ENCODE measurements at places on chromosomes 5 and 9.
A peak's percentile ranks its signal among the peaks of the same experiment; 100 is the strongest.

DNA sequence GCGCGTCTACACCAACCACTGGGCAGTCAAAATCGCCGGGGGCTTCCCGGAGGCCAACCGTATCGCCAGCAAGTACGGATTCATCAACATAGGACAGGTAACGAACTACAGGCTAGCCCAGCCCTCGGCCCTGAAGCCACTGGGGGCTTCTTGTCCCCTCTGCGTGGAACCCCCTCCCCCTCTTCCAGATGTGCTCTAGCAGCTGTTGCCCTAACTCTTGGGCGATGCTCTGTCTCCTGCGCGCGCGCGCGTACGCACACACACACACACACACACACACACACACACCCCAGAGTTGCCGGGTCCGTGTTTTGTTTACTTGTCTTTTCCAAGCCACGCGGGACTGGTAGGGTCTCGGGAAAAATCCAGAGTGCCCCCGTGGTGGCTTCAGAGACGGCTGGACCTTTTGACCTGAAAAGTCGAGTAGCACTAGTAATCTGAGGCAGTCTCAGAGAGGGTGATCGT, 836 bp downstream of the PCSK5 start:
- DNase-seq, result peak; percentile 34

- DNase-seq, result no peak
Measured at GRCh38 chr5:79983618-79984017, 7.4 kb downstream of the MTX3 start.

DNA sequence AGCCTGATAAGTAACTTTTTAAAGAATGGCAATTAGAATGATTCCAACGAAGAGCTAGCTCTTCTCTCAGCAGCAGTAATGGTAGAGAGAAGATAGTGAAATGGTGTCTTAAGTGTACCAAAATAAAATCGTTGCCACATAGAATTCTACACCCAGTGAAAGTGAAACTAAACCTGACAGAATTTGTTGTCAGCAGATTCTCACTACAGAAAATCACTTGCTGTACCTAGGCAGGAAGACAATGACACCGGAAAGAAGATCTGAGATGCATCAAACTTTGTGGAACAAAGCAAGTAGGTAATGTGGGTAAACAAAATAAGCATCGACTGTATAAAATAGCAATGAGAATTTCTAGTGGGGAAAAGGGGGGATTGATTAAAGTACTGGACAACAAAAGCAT, 20.7 kb upstream of the EBF1 start:
- DNase-seq, result no peak

DNA sequence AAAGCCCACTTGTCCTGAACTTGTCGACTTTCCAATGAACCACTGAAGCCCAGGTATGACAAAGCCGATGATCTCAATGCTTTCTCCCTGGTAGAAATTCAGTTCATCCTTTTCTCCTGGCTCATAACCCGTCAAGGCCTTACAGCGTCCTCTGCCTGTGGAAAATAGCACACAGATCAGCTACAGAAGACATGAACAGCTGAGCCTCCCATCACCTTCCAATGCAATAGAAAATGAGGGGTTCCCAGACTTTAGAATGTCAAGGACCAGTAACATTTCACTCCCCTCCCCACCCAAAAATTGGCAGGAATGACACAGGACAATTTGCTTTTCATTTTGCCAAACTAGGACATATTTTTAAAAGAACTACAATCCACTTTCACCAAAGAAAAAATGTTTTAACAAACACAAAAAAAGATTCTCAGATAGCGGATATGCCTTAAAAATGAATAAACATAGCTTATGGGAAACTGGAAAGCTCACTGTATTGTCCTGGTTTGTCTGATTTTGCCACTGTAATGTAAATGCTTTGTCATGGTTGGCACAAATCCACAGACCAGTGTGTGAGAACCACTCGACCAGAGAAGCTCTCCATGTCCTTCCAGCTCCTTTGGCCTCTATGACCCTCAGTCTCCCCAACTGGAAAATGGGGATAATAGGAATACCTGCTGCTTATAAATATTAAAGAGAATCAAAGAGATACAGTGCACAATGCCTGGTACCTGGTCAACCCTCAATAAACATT, 24.4 kb downstream of the SH3TC2 start:
- no peak for DNase-seq

DNA sequence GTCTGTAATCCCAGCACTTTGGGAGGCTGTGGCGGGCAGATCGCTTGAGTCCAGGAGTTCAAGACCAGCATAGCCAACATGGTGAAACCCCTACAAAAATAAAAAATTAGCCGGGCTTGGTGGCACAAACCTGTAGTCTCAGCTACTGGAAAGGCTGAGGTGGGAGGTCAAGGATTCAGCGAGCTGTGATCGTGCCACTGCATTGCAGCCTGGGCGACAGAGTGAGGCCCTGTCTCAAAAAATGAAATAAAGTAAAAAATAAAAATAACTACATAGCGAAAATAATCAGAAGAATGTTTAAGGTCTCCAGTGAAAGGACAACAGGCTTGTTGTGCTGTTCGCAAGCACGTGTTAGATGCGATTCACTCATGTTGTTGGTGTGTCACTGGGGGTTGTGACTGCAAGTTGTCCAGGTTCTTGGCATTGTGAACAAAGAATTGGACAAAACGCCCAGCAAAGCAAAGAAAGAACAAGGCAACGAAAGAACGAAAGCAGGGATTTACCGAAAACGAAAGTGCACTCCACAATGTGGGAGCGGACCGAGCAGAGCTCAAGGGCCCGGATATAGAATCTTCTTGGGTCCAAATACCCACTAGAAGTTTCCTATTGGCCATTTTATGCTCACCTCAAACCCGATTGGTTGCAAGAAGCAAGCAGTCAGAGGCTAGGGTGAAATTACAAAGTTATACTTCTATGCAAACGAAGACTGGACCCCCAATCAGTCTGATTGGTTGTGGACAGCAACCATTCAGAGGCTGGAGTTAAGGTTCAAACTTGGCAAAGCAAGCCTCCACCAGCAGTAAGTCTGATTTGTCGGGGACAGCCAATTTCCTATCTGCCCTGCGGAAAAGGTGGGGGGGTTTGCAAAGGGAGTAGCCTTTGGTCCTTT, 844 bp upstream of the MCCC2 start:
- peak; percentile 82 for DNase-seq

GRCh38 chr5:6805841-6806240, 92.6 kb downstream of the TENT4A start:
- DNase-seq, result no peak

- DNase-seq, result no peak
Measured at GRCh38 chr9:117916291-117916690, 212.1 kb downstream of the TLR4 start.

GRCh38 chr5:116492776-116493175, 81.8 kb downstream of the SEMA6A start:
- DNase-seq, result no peak

GRCh38 chr5:121987685-121988073, 25.9 kb downstream of the SRFBP1 start:
- no peak for DNase-seq

DNA sequence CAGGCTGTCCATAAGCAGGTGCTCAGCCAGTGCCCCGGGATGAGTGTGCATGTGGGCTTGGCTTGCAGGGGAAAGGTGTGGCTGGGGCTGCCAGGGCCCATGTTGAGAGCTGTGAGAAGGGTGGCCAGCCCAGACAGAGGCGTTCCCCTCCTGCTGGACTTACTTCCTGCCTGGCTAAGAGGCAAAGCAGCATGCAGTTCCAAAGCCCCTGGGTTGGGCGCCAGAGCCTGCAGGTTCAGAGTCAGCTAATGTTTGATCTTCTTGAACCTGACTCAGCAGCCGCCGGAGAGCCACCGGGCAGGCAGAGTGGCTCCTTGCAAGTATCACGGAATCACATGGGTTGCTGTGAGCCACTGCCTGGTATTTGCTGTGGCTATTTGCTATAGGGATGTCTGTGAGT, 168.4 kb upstream of the MAP1B start:
- DNase-seq, result no peak

- no peak for DNase-seq
Measured at GRCh38 chr9:97510797-97511654, 9.6 kb downstream of the TMOD1 start.

DNA sequence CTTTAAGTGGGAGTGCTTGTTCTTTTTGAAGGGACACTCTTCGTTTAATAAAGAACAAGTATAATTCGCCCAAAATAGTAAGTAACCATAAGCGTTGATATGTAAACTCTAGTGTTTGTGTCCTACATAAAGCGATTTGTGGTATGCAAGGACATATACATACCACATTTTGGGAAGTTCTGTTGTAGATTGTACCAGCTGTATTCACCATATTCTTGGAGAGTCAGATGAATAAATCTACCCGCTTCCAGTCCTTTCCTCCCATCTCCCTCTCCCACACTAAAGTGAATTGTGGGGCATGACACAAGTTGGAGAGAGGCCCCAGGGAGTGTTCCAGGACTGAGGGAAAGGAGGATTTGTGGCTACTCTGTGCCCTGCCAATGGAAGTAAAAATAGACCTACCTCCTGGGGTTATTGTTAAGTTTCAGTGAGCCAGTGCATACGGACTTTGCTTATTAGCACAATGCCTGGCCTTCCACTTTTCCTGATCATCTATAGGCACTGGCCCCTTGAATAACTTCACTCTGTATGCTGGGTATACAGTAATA, 40.6 kb downstream of the ARHGAP26 start:
- DNase-seq, result no peak

GRCh38 chr9:4833781-4834560, 41.2 kb downstream of the RCL1 start:
- peak; percentile 85 for DNase-seq

GRCh38 chr5:116583862-116584222, 9.2 kb upstream of the SEMA6A start:
- DNase-seq, result no peak

DNA sequence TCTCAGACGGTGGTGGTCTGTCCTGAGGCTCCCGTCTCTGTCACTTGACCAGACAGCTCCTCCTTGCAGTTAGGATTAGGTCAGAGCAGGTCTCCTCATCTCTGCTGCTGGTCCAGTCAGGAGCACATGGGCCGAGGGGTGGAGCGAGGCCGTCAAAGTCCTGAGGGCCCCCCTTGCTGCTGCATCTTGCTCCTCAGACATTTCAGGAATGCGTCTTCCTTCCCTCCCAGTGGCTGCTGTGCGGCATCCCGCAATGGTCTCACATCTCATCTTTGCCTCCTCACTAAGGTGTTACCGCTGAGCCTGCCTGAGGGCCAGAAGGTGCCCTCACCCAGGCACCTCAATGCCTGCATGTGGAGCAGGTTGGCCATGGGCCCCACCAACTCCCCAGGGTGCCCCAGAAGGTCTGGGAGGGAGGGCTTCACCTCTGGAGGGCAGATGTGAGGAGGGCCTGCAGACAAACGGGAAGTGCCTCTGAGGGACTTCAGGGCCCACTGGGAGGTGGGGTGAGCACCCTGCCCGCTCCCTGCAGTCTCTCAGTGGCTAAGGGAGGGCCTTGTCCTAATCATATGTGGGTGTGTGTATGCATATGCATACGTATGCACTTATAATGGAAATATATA, 137.7 kb upstream of the LMX1B start:
- DNase-seq, result no peak

DNA sequence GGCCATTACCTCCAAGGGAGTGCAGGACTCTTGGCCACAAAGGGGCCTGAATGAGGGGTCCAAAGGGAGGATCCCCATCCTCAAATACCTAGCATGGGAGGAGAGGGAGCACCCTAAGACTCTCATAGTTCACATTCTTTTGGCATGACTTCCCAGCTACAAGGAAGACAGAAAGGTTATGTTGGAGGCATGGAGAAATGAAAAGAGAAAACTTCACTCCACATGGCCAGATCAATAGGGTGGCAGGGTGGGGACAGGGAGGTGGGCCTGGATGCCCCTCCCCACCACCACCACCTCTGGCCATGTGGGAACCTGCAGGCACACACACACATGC, 97.6 kb downstream of the PAX5 start:
- no peak for DNase-seq

- no peak for DNase-seq
Measured at GRCh38 chr5:160460377-160461049, 38.9 kb downstream of the PTTG1 start.

GRCh38 chr9:10843151-10843550, 230.3 kb upstream of the PTPRD start:
- DNase-seq, result peak; percentile 7

- no peak for DNase-seq
Measured at GRCh38 chr9:133875131-133875530, 117.0 kb downstream of the VAV2 start.

- no peak for DNase-seq
Measured at GRCh38 chr9:135970128-135970815, 9.1 kb upstream of the UBAC1 start.

- DNase-seq, result no peak
Measured at GRCh38 chr9:15137658-15138356, 169.2 kb downstream of the TTC39B start.

GRCh38 chr9:123033352-123033751, at the start of gene GPR21:
Gene GPR21 (plus strand): TSS chr9:123033667. CDS start chr9:123034567, 900 bp downstream.
- peak; percentile 47 for DNase-seq

- DNase-seq, result peak; percentile 70
Measured at GRCh38 chr5:128498844-128499455, 39.1 kb downstream of the FBN2 start.

GRCh38 chr5:159928122-159928909, 12.0 kb downstream of the ADRA1B start:
- peak; percentile 66 for DNase-seq

DNA sequence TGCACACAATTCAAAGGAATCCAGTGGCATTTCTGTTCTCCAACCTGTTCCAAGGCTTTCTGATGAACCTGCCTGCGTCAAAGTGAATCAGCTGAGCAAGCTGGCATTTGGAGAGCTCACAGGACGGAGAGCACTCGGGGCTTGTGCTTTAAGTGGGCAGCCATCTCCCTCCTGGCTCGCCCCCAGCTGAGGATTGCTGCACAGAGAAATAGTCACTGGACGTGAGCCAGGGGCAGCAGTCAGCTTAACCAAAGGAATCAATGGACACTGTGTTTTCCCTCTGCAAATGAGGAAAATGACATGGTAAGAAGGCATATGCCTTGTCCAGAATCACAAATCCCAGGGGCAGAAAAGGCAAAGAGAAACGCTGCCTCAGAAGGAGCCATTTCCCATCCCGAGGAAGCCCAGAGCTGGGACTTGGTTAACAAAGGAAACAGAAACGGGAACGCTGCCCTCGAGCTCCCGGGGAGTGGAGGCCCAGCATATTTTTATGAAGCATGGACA, 299.4 kb downstream of the ZSWIM6 start:
- no peak for DNase-seq

- no peak for DNase-seq
Measured at GRCh38 chr9:126411225-126411947, 84.8 kb downstream of the MVB12B start.

GRCh38 chr9:138063785-138064184, 186.2 kb downstream of the CACNA1B start:
- DNase-seq, result no peak

GRCh38 chr5:134462761-134463160, 51.1 kb upstream of the CDKN2AIPNL start:
- DNase-seq, result no peak

DNA sequence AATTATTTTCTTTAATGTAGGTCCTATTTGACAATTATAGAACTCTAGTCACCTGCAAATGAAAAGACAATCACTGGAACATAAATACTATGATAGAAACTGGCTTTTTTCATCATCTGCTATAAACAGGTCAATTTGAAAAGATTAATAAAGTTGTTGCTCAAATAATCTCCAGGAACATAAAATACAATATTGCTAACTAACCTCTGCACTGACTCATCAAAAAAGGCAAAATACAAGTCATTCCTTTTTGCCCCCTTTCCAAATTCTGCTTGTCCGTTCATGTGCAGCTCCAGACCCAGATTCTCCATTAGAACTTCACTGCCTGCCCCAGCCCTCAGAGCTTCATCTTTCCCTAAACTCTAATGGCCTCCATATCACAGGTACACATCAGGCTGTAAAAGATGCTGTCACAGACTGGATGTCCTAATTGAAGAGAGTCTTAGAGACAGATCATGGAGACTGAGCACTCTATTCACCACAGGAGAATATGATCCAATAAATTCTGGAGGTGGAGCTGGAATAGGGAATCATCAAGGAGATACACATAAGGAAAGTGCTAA, 1.6 kb downstream of the DCTN4 start:
- no peak for DNase-seq

Measured in amniotic epithelial cell (primary cell).